Activated B cell treated with CpG ODN at 0.5 μM for 24 hours (primary cell): ENCODE measurements at places on chromosomes 1 and 21.

GRCh38 chr1:44846985-44847384, 3.9 kb upstream of the PTCH2 start:
- no peak for DNase-seq

DNA sequence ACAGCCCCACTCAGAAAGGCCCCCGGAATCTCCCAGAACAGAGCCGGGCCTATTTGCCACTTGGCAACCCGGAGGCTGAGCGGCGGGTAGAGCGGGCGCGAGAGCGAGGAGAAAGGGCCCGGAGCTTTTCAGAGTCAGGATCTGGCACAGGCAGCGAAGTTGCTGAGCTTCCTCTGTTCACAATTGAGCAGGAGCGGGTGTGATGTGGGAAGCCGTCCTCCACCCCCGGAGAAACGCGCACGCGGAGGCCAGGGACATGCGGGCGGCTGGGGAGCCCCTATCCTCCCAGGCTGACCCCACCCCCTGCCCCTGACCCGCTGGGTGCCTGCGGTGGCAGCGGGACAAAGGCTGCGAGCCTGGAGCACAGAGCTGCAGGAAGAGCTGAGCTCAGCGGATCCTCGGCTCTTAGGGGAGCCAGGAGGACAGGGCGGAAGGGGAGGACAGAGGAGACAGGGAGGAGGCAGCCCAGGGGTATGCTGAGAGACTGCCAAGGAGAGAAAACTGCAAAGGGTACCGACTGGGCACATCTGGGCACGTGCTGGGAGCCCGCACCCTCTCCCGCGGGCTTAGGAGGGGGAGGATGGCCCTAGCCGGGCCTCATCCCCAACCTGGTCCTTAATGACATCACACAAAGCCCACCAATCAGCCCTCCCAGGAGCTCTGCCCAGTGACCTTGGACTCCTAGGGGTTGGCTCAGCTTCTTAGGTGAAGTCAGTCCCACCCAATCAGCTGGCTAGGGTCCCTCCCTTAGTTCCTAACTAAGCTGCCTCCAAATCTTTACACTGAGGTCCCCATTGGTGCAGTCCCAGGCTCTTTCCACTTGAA, 9.3 kb downstream of the KIF21B start:
- no peak for DNase-seq

DNA sequence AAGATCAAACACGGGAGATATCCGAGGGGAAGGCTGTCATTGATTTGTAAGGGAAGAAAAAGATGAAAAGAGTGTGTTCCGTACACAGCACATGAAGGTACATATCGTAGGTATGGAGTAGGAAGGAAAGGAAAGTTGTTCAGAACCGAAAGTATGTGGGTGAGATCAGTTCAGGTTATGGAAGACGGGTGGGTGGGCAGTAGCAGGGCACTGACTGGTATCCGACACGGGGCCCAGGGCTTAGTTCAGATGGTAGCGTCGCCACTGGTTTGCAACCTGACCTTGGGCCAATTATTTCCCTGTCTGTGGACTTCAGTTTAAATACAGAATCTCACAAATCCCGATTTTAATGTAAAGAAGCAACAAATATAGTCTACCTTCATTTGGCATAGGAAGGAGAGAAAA, 27.8 kb upstream of the A3GALT2 start:
- DNase-seq, result no peak

DNA sequence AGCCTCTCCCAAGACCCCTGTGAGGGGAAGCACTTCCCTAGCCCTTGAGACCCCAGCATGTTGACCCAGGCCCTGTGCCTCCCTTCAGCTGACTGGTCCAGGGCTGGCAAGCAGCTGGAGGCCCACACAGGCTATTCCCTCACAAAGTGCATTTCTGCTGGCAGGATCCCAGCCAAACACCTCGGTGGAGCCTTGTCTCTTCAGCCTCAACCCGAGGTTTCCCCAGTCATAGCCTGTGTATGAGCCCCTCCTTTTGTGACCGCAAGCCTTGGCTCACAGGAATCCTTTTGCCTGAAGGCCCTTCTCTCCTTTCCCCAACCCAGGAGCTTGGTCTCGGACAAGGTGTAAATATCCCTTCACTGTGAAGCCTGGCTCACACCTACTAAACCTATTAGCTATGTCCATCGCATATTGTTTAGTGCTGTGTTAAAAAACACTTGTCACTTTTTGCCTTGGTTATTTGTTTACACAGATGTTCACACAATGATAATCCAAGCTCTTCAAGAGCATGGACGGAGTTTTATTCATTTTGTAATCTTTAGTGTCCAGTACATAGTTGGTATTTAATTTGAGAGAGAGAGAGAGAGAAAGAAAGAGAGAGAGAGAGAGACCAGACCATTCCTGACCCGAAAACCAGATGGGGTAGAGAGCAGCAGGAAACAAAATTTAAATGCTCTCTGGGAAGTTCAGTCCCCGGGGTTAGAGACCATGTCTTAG, 8.5 kb upstream of the CD247 start:
- DNase-seq, result no peak

- DNase-seq, result no peak
Measured at GRCh38 chr1:59506952-59507351, 210.1 kb downstream of the FGGY start.

DNA sequence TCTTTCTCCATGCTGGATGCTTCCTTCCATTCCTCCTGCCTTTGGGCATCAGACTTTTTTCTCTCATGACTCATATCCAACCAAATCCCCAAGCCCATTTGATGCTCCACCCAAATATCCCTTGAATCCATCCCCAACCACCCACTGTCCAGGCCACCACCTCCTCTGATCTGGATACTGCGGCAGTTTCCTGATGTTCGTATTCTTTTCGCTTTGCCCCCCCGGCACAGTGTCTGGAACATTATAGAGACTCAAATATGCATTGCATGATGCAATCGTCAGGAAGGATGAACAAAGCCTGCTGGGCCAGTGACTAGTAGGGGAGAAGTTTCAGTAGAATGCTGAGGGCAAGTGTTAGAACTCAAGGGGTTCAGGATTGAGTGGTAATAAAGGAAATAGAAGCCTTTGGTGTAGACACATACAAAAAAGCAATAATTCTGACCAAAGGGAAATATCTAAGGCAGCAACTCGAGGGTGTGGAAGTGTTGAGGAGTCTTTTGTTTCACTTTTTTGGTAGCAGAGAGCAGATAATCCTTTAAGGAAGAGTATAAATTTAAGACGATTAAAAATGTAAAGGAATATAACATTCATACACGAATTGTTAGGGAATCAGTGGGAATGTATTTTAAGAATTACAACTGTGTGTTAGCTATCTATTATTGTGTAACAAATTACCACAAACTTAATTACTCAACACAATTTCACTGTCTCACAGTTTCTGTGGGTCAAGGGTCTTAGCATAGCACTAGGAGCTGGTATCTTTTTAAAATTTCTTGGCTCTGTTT, 7.5 kb downstream of the S100A11 start:
- DNase-seq, result no peak

GRCh38 chr1:39160703-39161102, 43.8 kb upstream of the MACF1 start:
- no peak for DNase-seq

GRCh38 chr1:165355977-165356811, at the start of gene LMX1A:
Gene LMX1A, minus strand, starts transcription at chr1:165356715. Its CDS starts 1,156 bp downstream, at chr1:165355559.
- no peak for DNase-seq

DNA sequence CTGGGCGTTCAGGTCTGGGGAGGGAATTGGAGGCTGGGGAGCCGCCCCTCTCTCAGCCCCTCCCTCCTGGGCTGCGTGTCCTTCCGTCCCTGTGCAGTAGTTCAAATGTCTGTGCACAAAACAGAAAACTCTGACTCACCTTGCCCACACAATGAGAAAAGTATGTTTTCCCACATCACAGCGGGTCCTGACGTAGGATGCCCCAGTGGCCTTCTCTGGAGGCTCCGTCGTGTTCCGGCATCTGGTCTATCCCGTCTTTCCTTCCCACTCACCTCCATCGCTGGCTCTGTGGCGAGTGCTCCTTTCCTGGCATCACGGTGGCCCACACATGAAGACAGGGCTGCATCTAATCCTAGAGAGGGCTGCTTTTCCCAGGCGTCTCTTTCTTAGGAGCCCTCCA, 224.0 kb downstream of the KAZN start:
- no peak for DNase-seq

- no peak for DNase-seq
Measured at GRCh38 chr1:221230605-221231004, 351.4 kb downstream of the HLX start.

DNA sequence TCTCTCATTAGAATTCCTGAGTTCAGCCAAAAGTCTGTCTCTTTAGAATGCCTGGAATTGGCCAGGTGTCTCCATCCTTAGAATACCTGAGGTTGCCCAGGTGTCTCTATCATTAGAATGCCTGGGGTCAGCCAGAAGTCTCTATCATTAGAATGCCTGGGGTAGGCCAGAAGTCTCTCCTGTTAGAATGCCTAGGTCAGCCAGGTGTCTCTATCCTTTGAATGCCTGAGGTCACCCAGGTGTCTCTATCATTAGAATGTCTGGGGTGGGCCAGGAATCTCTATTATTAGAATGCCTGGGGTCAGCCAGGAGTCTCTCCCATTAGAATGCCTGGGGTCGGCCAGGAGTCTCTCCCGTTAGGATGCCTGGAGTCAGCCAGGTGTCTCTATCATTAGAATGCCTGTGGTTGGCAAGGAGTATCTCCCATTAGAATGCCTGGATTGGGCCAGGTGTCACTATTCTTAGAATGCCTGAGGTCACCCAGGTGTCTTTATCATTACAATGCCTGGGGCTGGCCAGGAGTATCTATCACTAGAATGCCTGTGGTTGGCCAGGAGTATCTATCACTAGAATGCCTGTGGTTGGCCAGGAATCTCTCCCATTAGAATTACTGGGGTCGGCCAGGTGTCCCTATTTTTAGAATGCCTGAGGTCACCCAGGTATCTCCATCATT, 43.0 kb downstream of the RNF187 start:
- DNase-seq, result no peak

DNA sequence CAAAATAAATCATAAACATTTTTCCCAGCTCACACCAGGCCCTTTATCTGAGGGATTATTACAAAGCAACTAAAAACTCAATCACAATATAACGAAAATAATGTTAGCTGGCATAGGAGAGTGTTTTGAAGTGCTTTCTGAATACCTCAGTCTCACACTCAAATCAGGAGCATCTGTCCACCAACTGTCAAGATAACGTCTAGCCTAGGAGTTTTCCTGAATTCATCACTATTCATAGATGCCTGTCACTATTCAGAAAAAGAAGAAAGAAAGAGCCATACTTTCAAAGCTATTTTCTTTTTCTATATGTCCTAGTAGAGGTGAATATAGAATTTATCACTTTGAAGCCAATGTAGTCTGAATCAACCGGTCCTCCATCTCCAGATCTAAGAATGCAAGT, 127.0 kb downstream of the AKT3 start:
- DNase-seq, result no peak

DNA sequence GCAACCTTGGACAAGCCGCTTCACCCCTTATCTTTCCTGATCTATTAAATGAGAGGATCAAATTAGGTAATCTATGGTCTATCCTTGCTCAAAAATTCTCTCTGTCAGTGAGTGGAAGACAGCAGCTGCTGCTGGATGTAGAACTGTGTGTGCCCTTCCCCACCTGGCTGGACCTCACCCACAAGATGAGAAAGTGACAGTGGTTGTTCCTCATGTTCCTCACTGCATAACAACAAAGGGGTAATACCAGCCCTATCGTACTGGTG, 16.9 kb downstream of the SSR2 start:
- DNase-seq, result no peak

GRCh38 chr1:81254560-81254959, 546.2 kb upstream of the ADGRL2 start:
- DNase-seq, result no peak

DNA sequence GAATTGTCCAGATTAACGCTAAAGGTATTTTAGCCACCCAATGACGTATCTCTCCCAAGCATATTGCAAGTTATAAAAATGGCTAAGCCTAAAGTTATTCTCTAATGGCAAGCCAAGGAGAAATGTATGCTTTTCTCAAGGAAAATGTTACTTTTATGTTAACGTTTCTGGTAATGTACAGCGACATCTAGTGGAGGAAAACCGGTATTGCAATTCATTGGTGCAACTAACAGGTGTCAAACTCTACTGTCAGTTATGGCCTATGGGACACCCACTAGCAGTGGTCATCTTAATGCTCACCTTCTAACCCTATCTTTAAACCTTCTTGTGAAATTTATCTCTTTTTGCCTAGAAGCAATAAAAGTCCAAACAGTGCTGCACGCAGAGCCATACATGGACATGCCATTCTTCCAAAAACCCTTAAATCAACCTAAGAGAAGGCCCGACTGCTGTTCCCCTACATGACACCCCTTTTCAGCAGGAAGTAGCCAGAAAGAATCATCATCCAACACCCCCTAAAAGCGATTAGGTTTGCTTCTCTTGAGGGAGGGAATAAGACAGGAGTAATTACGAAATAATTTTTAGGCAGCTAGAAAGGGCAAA, 68.7 kb upstream of the LRIF1 start:
- DNase-seq, result no peak

- DNase-seq, result no peak
Measured at GRCh38 chr1:181397845-181398244, 85.5 kb upstream of the CACNA1E start.

- DNase-seq, result no peak
Measured at GRCh38 chr1:226405411-226405988, 2.4 kb downstream of the PARP1 start.

GRCh38 chr21:43993420-43993934, 18.6 kb upstream of the TRAPPC10 start:
- no peak for DNase-seq

- no peak for DNase-seq
Measured at GRCh38 chr1:2224170-2224584, 3.9 kb upstream of the SKI start.

GRCh38 chr1:56137521-56138505, 441.6 kb downstream of the PLPP3 start:
- no peak for DNase-seq
